ENCODE measurements at places on chromosomes 3 and 15. TPM values are rescaled to one million over a fixed set of nuclear protein-coding genes. Genes with fewer than 3 reads are reported as not detected.

Gene LHFPL4
- 6.8 TPM for total RNA-seq

Gene C3orf85
- not detected for total RNA-seq

Gene ITGA11
- total RNA-seq = 11.0 TPM

Gene ST6GAL1
- 225 TPM for total RNA-seq

Gene MAN2C1
- total RNA-seq = 184 TPM

Gene HTR3D
- total RNA-seq = not detected

Gene ATP13A3
- 80.4 TPM for total RNA-seq

Gene MST1R
- 1.5 TPM for total RNA-seq

Gene NR1I2
- total RNA-seq = not detected

Gene GOLGA6B
- not detected for total RNA-seq

Gene CCR3
- total RNA-seq = not detected

Gene CP
- total RNA-seq = 15.2 TPM

Gene TM4SF4
- total RNA-seq = not detected

DNA sequence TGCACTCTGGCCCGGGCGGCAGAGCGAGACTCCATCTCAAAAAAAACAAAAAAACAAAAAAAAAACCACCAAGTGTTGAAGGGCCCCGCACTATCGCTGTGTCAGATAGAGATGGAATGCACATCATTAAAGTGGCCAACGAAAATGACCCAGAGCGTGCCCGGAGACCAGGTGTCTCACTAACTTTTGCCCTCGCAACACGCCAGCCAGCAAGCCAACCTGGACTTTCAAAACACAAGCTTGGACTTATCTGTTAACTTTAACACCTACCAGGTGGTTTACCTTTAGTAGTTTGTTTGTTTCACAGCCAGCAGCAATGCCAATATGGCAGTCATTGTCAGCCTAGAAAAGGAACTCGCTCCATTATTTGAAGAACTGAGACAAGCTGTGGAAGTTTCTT lies 28.6 kb downstream of the FAM174B start:
- no peak for DNase-seq

DNA sequence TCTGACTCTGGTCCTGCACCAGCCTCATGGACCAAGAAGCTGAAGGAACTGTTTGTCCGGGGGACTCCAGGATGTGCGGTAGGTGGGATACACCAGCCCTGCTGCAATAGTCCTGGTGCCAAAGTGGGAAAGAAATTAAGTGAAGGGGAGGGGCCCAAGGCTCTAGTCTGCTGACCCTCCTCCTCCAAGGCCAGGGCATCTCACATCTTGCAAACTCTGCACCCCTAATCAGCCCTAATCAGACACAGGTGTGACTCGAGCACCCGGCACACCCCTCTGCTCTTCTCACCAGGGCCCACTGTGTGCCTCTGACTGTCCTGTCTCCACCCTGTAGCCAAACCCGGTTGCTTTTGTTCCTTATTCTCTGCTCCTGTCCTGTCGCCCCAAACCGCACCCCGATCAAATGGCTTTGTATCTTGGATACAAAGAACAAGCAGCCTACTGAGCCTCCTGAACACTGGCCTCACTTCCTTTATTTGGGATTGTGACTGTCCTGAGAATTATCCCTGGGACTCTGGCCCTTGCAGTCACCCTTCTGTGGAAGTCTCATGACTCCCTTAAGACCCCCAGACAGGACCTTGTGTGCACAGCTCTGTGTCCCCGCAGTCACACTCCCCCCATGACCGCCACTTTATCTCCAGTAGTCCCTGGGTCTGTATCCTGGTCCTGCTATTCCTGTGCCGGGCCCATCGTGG lies 26.7 kb upstream of the SLC41A3 start:
- no peak for DNase-seq

- DNase-seq = no peak
These were observed 288.5 kb upstream of the MME start for GRCh38 chr3:154791611-154792010.

DNA sequence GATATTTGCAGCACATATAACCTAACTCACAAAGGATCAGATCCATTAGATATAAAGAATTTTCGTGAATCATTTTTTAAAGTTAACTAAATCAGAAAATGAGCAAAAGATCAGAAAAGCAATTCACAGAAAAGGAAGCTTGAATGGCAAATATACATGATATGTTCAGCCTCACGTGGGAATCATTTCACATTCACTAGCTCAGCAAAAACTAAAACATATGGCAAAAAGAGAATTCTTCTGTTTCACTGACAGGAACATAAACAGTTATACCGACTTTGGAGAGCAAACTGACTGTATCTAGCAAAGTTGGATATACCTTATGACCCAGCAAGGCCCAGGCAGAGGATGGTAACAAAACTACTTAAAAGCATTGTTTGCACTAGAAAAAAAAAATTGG lies 34.0 kb upstream of the NR2E3 start:
- no peak for DNase-seq

GRCh38 chr15:92665100-92665555 lies 9.6 kb upstream of the FAM174B start:
- no peak for DNase-seq

DNA sequence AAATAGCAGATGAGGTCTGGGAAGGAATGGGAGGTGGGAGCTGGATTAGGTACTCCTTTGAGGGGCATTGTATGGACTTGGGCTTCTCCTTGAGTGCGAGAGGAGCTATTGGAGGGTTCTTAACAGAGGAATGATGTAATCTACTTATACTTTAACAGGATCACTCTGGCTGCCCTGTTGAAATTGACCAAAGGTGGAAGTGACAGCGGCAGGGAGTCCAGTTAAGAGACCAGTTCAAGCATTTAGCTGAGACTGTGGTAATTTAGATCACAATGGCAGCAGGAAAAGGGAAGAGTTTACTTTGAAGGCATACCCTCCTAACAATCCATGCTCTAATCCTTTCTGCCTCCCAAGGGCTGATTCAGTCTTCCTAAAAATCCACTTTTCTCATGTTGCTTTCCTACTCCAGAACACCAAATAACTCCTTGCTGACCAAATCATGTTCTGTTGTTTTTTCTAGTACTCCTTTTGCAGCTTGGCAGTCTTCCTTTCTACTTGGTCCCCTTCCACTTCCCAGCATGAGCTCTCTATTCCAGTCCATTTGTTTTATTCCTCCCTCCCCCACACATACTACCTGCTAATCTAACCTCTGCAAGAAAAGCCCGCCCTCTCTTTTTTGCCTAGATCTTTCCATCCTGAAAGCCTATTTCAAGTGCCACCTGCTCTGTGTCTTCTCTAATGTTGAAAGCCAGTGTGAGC lies 139.4 kb downstream of the NECTIN3 start:
- no peak for DNase-seq

DNA sequence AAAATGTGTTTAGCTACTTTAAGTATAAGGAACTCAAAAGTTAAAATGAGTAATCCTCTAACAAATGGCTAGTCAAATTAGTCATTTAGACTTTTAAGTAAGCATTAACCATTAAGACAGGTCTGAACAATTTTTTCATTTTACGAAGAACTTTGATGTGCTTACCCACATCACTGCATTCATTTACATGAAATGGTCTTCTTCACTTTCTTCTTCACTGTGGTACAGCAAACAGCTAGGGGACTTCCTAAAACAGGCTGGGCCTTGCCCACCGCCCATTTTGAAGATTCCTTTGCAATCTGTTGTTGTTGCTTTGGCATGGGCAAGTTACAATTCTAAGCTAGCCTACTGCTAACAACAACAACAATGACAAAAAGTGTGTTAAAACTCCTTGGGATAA lies 67.4 kb downstream of the CBLB start:
- DNase-seq = no peak

DNA sequence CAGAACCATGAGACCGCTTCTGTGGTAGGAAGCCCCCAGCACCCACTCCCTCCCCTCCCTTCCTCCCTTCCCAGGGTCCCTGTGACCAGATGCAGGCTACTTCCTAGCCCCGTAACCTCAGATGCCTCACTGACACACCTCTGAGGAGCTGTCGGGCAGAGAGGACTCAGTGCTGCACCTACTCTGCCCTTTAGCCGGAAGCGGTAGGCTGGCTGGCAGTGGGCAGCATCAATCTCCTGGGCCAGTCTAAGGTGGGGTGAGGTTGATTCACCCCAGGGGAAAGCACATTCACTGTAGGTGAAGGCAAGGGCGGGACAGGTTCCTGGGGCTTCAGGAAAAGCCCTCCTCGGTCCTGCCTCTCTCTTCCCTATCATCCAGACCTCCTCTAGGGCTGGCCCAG lies 19.1 kb downstream of the CSRNP1 start:
- DNase-seq = no peak

DNA sequence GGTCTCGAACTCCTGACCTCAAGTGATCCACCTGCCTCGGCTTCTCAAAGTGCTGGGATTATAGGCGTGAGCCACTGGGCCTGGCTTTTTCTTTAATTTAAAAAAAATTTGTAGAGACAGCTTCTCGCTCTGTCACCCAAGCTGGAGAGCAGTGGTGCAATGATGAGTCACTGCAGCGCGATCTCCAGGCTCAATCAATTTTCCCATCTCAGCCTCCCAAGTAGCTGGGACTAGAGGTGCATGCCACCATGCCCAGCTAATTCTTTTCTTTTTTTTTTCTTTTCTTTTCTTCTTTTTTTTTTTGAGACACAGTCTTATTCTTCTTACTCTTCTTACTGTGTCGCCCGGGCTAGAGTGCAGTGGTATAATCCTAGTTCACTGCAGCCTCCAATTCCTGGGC lies 19.8 kb downstream of the TUBGCP4 start:
- no peak for DNase-seq

- peak; percentile 10 for DNase-seq
These were observed 90.6 kb upstream of the UBE2E2 start for GRCh38 chr3:23112491-23112890.

DNA sequence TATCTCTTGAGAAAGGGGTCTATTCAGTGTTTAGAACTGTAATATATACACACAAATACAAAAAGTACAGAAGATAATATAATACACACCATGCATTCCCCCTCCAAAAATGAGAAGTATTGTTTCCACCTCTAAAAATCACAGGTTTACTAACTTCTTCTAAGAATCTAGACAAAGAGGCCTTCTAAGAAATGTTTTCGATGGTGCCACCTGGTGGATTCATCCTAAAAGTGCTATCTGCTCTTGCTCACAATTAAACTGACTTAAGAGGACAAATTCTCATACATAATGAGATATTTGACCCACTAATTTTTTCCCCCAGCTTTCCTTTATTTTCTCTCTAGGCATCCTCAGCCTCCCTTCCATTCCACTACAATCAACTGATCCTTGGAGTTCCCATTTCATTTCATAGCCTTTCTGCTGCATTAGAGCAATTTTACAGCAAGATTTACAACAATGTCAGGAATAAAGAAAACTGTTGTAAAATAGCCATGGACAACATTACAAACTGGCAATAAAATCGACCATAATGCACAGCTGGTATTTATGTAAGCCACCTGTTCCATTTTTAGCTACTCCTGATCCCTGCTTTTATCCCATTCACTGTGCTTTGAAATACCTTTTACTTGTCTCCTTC lies 124.6 kb downstream of the ARRDC4 start:
- peak; percentile 36 for DNase-seq

GRCh38 chr3:141784531-141784930 lies 21.3 kb downstream of the GRK7 start:
- DNase-seq = no peak

- no peak for DNase-seq
These were observed 181.6 kb downstream of the ROBO1 start for GRCh38 chr3:79586232-79586631.

DNA sequence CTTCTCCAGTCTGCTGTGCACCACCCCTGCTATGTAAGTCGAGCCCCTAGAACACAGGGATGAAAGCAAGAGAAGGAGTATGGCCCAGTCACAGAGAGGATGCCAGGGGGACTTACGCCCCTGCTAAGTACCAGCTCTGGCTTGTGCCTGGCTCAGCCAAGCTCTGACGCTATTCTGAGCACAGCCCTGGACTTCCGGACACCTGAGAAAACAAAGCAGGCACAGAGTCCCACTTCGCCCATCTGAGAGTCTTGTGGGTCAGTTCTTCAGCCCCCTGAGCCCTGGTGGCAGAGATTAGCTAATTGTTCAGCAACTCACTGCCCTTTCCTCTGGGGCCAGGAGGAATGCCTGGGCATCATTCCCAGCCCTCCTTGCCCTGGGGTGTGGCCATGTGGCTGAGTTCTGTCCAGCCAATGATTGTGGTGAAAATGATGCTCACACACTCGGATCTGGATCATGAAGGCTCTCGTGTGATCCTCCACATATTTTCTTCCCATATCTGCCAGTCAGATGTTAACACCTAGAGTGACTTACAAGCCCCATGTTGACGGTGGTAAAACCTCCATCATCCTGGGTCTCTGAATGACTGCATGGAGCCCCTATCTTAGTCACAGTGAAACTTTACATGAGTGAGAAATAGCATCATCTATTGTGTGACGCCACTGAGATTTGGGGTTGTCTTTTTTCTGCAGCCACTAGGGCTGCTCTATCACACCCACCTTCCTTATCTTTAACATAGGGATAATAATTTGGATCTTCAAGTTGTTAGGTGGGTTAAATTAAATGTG lies 105.7 kb downstream of the TPRA1 start:
- DNase-seq = no peak

DNA sequence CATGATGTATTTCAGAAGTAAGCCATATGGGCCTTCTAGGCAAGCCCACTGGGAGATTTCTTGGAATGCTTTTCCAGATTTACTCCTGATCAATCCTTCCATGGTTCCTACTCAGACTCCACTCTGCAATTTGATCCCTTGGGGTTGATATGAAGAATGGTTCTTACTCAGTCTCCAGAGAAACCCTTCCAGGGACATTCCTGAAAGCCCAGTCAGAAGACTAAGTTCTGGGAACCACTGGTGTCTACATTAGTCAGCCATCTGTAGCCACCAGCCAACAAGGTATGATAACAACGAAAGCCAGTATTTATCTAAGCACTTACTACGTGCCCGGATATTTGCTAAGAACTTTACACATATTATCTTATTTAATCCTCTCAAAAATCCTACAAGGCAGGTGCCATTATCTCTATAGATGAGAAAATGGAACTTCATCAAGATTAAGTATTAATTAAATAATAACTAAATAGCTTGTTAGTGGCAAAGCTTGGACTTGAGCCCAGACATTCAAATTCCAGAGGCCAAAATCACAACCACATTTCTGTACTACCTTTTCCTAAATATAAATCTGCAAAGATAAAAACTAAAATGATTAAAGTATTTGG lies 32.7 kb downstream of the ZNF385D start:
- no peak for DNase-seq

- DNase-seq = no peak
These were observed 1.4 kb downstream of the SRGAP3 start for GRCh38 chr3:9247941-9248521.

GRCh38 chr15:27426805-27427204 lies 455.8 kb downstream of the GABRG3 start:
- DNase-seq = no peak
